ENCODE measurements at places on chromosomes 1 and 21.

- no peak for DNase-seq
These were observed 10.1 kb upstream of the ADORA3 start for GRCh38 chr1:111513410-111514020.

DNA sequence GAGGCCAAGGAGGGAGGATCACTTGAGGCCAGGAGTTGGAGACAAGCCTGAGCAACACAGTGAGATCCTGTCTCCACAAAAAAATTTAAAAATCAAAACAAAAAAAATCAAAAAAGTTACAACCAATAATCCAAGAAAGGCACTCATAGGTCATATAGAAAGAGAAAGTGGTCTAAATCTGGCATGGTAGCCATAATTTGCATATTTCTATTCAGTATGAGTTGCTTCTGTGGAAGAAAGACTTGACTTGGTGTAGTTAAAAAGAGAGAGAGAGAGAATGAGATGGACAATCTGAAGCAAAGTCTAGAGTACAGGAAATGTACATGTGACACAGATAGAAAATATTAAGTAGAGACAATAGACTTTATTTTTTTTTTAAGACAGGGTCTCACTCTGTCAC, 22.5 kb downstream of the JMJD4 start:
- no peak for DNase-seq

DNA sequence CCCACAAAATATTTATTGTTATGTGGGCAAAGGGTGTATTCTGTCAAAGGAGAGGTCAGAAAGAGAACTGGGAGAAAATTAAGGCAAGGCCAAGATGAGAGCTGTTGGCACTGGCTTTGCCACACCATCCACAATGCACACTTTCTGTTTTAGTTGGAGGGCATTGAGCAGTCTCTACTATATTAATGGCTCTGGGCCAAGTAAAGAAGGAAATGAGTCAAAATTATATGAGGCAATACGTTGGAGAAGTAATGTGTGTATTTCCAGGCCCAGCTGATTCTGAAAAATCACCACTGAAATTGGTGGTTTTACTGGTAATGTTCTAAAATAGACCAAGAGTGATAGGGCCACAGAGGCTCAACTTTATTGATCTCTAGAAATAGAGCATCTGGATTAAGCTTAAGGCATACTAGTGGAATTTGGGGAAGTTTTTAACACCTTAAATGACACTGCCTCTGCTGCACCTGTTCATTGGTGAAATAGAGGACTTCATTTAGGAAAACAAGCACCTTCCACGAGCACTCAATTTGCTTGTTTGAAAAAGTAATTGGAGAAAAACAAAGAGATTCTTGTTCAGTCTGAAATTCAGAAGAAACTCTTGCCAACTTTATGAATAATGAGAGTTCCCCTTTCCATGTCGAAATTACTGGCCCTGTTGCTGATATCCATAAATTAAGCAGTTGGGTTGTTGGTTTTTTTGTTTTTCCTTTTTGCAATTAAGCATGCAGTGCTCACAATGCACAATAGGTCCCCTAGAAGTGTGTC, 424.9 kb downstream of the ADGRL2 start:
- DNase-seq: no peak

GRCh38 chr1:192749349-192749748, 59.5 kb upstream of the RGS2 start:
- DNase-seq: no peak

- DNase-seq: no peak
These were observed 60.6 kb upstream of the ETV3 start for GRCh38 chr1:157198619-157199420.

DNA sequence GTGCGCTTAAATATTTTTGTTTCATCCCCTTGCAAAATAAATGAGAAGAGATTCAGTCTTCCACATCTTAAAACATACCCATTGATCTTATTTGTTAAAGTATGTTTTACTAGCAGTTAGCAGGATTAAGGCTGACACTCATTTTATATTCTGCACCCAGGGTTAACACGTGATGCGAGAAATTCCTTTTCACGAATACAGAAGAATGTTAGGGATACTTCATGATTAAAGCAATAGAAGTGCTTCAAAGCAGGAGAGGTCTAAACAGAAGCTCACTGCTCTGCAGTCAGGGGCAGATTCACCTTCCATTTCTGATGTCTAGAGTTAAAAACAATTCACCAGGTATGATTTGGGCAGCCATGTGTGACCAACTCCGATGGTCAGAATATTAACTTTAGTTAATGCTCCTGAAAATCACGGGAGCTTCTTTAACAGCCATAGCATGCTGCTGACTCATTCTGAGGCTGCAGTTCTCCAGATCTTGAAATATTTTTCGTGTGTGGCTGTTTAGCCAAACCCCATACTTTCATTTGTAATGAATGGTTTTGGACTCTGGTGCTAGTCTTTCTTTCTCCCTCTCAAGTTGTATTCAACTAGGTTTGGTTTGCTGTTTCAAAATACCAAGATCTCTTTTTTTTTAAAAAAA, 19.7 kb downstream of the BCAR3 start:
- no peak for DNase-seq

DNA sequence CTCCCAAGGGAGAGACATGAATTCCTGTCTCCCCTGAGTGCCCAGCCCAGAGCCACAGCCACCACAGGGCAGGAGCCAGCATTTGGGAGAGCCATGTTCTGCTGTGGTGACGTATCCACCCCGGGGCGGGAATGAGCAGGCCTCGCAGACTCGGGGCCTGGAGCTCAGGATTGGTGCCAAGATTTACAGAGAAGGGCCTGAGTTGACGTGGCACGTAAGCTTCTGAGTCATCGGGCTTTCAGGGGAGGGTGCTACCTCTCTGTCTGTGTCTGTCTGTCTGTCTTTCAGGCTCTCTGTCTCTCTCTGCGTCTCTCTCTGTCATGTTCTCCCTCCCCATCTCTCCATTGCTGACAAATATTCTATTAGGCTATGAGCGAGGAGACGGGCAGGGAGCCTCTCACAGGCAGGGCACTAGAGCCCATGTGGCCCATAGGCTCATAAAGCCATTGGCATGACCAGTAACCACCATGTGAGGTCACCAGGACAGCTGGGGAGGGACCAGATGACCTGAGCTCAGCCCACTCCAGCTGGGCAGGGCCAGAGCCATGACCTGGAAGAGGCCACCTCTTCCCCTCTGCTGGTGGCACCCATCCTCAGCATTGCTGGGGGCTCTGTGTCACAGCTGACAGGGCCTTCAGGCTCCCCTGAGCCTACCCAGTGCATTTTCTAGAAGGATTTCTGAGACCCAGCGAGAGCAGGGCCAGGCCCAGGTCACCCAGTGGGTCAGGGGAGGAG, 300.0 kb upstream of the VAMP3 start:
- DNase-seq: no peak

DNA sequence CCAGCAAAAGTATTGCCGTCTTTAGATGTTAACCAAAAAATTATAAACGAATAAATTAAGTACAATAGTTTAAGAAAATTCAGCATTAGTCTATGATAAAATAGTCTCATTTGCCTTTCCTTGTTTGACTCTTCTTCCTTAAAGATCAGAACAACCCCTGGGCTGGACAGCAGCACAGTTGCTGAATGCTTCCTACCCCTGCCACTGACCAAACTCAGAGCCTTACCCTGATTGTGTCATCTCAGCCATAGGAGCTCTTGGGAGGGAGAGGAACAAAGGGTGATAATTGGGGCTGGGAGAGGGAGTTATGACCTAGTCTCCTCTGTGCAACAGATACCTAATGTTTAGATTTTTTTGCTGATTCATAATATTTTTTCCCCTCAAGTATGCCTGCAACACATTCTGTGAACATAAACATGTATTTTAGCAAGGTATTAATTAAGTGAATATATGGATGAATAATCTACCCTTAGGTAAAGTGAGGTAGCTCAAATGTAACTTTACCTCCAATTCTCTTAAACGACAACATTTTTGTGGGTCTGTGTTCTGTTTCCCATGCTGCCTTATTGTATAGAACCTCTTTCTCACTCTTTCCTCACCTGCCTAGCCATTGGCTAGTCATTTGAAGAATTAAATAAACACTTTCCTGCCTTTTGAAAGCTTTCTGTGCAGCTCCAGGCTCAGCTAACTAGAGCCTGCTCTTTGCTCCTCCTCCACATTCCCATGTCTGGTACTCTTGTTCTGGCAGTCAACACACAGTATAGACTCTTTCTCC, 46.1 kb downstream of the FGGY start:
- no peak for DNase-seq

DNA sequence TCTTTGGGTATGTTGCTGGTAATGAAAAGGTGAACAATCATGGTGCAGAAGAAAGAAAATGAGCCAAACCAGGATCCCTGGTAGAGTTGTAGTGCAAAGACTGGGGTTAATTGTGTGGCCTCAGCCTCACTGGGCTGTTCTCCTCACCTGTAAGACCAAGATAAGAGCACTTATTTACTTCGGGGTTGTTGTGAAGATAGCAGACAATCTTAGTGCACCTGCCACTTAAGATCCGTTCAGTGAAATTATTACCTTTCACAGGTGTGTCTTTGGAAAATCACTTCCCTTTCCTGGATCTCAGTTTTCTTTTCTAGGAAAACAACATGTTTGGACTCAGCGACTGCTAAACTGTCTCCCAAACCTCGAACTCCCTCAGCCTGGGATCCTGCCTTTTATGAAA, 1.3 kb upstream of the FGGY start:
- DNase-seq: no peak

- DNase-seq: no peak
These were observed 28.4 kb downstream of the TRIM45 start for GRCh38 chr1:117093091-117093534.

DNA sequence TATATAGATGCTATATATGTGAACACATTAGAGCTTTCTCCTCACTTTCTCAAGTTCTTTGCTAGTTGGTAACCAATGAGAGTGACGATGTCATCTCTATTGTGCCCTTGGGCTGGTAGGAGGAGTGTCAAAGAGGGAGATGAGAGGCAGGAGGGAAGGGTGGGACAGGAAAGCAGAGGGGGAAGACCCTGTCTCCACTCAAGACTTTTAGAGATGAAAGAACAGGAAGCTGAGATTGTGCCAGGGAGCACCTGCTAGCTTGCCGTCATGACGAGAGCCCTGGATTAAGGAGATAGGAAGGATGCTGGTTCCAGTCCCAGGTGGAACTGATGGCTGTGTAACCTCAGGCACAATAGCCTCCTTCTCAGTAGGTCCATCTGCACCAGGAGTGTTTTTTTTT, 16.7 kb downstream of the CNR2 start:
- no peak for DNase-seq

GRCh38 chr1:182048562-182048961, 12.9 kb downstream of the ZNF648 start:
- DNase-seq: no peak

DNA sequence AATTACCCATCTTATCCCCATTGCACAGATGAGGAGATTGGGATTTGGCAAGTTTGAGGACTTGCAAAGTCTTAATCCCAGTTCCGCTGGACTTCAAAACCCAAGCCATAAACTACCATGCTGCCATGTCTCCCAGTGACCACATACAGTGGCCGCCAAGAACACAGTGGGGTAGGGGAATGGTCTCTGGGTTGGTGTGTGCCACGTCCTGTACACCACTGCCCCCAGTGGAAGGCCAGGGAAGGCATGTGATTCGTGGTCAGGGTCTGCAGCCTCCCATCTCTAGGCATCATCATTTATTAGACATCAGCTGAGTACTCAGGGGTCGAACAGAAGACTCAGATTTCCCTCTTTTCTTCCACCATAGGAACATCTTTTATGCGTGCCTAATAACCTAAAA, 76.0 kb downstream of the MAN1C1 start:
- DNase-seq: peak; percentile 23

GRCh38 chr1:151980287-151981177, 13.1 kb downstream of the S100A10 start:
- no peak for DNase-seq

DNA sequence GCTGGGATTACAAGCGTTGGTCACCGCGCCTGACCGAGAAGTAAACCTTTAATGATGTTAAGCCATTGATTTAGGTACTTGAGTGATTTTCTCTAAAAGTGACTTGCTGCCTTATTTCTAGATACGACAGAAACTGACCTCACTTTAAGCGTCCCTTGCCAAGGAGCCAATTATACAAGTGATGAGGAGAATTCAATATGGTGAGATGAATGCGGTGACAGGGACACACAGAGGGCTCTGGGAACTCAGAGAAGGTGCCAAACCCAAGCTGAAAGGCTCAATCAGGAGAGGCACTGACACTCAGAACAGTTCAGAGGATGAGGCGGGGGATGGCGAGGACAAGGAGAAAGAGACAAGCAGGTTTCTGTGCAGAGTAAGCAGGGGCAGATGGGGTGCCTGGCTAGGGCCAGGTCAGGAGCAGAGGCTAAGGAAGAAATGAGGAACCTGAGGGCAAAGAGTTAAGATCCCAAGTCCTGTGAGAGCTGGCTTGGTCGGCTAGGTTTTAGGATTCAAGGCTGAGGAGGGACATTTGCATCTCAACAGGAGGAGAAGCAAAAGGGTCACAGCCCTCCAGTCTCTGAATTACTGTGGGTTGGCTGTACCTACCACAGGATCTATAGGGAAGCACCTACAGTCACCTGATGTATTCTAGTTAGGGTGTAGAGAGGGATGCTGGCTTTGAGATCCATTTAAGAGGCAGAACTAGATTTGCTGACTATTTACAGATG, 83.2 kb upstream of the USP24 start:
- no peak for DNase-seq

DNA sequence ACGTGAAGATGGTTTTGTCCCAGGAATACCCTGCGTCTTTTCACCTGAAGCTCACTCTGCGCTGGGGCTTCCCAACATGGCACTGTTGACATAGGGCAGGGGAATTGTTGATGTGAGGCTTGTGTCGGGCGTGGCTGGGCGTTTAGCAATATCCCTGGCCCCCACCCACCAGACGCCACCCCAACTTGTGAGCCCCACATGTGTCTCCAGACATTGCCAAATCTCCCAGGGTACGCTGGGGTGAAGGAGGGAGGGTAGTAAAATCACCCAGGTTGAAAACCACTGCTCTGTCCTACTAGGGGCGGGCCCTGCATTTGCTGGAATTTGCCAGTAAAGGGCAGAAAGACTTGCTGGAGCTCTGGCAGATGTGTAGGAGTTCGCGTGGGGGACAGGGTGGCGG, 36.0 kb downstream of the SPSB1 start:
- DNase-seq: no peak

GRCh38 chr1:243434594-243434993, 178.8 kb downstream of the SDCCAG8 start:
- no peak for DNase-seq

DNA sequence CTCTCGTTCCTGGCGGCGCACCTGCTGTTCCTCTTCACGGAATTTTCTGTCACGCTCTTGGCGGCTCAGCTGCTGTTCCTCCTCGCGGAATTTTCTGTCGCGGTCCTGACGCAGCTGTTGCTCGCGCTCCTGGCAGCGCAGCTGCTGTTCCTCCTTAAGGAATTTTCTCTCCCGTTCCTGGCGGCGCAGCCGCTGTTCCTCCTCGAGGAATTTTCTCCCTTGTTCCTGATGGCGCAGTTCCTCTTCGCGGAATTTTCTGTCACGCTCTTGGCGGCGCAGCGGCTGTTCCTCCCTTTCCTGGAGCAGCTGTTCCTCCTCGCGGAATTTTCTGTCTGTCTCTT, 6.4 kb downstream of the TCHH start:
- DNase-seq: no peak

DNA sequence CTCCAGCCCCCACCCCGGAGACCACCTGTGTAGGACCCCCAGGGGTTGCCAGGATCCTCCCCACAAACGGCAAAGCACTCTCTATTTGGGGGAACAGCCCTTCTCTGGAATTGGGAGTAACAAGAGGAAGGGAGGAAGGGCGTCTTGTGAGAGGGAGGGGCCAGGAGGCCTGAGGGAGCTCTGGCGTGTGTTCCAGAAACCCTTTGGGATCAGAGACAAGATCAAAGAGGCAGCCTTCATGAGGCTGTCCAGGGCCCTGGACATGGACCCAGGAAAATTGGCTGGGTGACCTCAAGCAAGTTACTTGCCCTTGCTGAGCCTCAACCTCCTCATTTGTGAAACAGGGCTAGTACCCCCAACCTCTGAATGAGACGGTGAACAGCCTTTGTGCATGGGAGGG, 18.1 kb upstream of the ECE1 start:
- DNase-seq: no peak

GRCh38 chr1:54404939-54405897, 976 bp downstream of the SSBP3 start:
- DNase-seq: no peak

All from T-cell (primary cell).